NCI-H2171 (cell line): ENCODE measurements at places on chromosomes 7 and 10.

DNA sequence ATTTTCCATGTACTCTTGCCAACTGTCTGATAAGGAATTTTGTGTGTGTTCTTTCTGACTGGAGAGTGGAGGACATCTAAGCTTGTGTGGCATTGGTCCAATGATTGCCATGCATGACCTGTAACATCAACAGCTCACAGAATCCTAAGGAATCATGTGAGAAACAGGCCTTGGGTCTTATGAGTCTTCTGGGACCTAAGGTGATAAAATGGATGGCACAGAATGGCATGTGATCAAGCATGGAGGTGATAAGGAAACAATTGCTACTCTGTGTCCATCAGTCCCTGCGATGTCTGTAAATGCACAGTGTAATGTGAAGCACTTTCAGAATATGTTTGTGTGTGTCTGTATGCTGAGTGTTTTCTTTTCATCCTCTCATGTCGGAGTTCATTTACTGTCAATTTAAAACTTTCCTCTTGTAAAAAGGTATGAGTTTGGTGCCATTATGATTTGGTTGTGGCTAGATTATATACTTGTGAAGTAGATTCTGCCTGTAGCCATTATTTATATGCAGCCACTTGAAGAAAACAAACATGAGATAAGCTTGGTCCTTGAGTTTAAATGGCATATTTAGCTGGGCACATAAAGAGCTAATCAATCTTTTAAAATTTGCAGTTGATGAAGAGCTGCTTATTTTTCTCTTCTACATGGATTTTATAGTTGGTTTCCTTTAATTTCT, 127.5 kb downstream of the VPS50 start:
- no peak for DNase-seq

GRCh38 chr10:108591417-108591816, 1331.9 kb downstream of the XPNPEP1 start:
- no peak for DNase-seq

- DNase-seq: no peak
These were observed 116.6 kb upstream of the FOXP2 start for GRCh38 chr7:114298011-114298410.

DNA sequence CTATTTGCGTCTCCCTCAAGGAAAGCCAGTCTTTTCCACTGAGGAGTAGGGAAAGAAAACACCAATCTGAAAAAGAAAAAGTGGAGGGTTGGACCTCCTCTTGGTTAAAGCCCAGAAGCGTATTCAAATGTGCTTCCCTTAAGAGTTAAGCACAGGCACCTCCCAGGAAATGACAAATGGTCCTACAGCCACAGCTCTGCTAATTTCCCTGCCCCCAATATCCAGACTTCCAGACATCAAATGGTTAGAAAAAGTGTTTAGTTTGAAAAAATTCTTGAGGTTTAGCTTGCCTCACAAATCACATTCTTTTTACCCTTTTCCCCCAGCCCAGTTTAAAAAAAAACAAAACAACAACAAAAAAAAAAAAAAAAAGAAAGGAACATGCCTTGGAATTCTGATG, 19.0 kb upstream of the COL1A2 start:
- DNase-seq: no peak

- no peak for DNase-seq
These were observed 78.2 kb downstream of the SEMA3C start for GRCh38 chr7:80840681-80841080.
